Nucleus accumbens (tissue), 56 donors: ENCODE measurements at places on chromosomes 11 and 22.

DNA sequence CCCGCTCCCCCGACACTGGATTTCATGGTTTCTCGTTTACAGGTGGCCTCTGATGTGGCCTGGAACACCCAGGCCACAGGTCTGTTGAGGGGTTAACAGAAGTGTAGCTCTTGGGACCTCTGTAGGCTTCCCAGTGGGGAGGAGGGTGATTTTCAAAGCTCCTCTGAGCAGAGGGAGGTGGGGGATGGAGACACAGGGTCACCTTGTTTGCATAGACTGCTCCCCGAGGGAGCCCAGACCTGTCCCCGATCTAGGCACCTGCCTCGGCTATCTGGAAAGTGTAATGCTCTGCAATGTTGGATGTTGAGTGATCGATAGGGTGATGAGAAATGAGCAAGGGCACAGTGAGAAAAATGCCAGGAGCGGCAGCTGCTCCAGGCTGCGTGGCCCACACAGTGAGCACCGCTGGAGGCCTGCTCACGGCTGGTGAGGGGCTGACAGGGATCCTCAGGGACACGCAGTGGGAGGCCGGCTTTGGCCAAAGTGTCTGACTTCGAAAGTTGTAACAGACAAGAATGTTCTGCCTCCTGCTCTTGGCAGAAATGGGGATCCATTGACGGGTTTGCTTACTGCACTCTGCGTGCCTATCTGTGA lies 594.1 kb downstream of the BRD1 start:
- DNase-seq: no peak

DNA sequence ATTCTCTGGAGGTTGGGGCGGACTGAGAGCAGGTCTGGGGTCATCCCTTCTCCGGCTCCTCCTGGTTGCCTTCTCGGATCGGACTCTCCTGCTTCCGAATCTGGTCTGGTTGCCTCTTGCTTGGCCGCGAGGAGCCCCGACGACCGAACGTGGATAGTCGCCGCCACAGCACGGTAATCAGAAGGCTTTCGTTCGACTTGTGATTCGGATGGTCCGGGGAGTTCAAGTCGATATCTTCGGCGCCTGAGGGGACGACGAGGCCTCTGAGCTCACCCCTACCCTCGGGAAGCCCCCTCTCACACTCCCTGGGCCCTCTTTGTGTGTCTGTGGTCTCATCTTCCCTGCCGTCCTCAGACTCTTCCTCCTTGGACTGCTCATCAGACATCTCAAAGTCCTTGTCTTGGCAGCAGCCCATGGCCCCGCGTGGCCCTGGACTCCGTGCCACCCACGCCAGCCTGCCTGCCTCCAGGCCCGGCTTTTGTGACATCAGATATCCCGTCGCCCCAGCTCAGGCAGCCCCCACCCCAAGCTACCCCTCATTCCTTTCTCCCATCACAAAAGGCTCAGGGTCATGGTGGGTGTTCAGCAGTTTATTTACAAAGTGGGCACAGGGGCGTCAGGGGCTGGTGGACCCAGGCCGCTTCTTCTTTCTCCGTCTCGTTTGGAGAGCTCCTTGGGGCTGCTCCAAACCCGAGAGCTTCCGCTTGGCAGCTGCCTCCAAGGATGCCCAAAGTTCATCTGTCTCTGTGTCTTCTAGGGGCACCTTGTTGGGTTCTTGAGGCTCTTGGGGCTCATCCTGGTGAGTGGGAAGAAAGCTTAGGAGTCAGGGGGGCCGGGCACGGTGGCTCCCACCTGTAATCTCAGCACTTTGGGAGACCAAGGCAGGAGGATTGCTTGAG lies at the start of gene TEX54:
Gene TEX54, minus strand, starts transcription at position 506 of the 899 bp plus-strand sequence.
- no peak for DNase-seq

GRCh38 chr11:91997226-91997625 lies 227.4 kb upstream of the FAT3 start:
- no peak for DNase-seq

GRCh38 chr11:66314561-66315497 lies 2.0 kb downstream of the CD248 start:
- DNase-seq: no peak

DNA sequence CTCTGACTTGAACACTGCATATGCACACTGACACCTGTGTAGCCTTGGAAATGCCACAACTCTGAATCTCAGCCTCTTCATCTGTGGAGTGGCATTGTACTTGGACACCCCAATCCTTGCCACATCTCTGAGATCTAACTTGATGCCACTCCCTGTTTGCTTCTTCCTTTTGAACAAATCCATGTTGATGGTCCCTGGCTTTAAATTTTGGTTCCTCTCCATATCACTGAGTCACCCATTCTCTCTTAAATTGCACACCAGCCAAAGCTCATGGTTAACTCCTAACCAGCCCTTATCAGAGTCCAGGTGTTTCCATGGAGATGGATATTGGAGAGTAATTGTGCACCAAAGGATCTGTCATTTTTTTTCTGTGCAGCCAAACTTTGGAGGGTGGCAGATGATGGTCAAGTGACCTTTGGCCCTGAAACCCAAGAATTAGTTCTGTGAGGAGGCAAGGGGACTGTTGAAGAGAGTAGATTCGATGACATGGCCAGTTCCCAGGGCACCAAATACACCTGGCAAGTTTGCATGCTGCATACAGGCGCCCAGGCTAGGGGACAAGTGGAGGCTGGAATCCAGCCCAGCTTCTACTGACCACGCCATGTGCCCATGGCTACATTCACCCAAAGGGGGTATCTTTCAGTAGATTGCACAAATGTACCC lies 25.1 kb upstream of the PAMR1 start:
- DNase-seq: no peak

DNA sequence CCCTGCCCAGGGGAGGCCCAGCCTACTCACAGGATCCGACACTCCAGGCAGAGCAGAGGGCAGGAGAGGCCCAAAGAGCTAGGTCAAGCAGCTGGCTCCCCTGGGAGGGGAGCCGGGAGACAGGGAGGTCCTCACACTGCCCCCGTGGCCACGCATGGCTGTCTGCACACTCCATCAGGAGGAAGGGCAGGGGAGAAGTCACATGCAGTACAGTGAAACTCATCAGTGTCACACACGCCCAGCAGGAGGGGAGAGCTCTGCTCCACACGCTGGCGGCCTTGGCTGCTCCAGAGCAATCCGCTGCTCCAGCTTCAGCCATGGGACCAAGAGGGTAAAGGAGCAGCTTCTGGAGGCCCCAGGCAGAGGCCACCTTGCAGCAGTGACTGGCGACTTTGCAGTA lies 14.3 kb downstream of the TCIRG1 start:
- DNase-seq: no peak

DNA sequence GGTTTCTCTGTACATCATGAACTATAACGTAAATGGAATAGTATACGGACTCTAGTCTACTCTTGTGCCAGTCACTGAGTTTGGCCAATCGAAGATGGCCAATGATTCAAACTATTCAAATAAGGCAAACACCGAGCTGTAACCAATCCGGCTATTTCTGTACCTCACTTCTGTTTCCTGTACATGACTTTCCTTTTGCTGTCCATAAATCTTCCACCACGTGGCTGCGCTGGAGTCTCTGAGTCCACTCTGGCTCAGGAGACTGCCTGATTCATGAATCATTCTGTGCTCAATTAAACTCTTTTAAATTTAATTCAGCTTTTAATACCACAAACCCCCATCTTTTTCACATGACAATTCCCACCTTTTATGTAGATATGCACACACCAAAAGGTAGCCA lies 1.5 kb upstream of the JAML start:
- no peak for DNase-seq

DNA sequence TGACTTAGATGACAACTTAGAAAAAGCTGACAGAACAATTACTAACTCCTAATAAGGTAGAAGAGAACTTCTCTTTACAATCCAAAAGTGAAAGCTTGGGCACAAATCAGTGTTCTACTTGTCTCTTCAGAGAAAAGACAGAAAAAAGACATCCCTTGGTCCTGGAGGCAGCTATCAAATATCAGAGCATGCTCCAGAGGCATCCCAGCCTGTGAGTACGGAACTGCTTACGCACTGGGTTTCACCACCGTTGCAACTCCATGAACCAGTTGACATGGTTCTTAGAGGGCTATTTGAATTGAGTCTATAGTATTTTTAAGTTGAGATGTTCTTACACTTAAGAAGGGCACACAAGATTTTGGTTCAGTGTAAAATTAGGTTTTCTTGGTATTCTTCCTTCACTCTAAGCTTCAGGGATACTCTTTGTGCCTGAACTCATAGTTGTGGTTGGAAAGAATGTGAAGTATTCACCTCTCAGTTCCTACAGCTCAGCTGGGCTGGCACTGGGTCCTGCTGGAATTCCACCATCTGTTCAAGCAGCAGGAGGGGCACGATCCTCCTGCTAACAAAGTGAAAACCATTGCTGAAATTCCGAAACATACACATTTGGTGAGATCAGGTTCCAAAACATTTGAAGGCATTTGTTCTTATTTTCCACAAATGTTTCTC lies 6.3 kb downstream of the AKIP1 start:
- DNase-seq: no peak
